Activated CD4-positive, alpha-beta T cell treated with anti-CD3 and anti-CD28 coated beads for 24 hours (primary cell): ENCODE measurements at places on chromosomes 12 and 14.

DNA sequence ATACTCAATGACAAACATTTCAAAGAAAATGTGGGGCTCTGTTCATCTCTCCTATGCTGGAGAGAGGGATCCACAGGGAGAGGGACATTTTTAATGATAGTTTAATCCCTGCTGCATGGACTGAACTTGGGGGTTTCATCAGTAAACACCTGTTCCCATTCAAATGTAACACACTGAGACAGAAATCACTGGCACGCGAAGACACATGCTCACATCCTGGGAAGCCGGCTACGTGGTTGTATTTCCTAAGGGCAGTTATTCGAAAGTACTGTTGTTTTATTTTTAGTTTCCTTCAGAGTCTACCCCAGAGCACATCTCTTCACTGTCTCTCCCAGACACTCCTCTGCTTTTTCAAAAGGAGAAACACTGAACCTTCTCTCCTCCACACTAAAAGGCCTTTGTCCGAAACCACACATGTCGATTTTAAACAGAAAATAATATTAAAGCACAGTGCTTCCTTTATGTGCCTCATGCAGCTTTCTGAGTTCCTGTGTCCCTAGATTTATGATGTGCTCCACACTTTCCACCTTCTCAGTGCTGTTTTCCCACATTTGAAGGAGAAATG lies 52.8 kb downstream of the PTHLH start:
- DNase-seq = no peak

- DNase-seq = no peak
Measured at GRCh38 chr12:2198005-2198501, 145.3 kb downstream of the CACNA1C start.

DNA sequence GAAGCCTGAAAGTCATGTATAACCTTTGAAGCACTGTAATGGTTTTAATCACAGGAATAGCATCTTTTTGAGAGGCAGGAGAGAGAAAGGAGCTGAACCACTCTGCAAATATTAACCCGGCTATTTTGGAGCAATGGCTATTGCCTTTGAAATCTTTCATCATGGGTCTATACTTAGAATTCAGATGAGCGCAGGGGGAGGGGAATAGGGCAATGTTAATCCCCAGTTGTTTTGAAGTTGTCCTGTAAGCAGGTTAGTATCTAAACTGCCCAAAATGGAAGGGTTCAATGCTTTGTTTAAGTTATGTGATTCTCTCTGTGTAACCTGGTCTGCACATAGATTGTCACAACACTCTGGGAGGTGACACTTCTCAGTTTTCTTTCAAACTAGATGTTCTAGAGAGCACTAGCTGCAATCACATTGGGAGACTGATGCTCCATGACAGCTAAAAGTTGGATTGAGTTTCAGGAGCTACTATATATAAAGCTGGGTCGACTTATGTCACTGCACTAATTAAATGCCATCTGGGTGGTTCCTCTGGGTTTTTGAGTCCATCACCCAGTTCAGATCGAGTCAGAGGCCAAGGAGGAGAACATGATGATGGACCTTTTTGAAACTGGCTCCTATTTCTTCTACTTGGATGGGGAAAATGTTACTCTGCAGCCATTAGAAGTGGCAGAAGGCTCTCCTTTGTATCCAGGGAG lies at the start of gene MYF6:
MYF6 (plus strand) TSS at position 509 of the 704 bp plus-strand sequence; CDS start at position 595, 86 bp downstream.
- DNase-seq = no peak

DNA sequence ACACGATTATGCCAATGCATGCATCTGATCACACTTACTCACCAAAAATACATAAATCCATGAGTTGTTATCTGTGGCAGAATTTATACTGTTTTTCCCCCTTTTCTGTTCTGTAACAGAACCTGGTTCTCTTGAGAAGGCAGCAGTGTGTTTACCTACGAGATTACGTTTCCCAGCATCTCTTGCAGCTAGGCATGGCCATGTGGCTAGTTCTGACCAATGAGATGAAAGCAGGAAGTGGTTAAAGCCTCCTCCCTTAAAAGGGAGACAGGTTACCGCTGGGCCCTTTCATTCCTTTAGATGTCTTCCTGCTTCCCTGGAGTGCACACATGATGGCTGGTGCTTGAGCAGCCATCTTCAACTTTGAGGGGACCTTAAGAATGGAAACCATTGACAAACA lies 11.7 kb upstream of the ASPG start:
- no peak for DNase-seq

DNA sequence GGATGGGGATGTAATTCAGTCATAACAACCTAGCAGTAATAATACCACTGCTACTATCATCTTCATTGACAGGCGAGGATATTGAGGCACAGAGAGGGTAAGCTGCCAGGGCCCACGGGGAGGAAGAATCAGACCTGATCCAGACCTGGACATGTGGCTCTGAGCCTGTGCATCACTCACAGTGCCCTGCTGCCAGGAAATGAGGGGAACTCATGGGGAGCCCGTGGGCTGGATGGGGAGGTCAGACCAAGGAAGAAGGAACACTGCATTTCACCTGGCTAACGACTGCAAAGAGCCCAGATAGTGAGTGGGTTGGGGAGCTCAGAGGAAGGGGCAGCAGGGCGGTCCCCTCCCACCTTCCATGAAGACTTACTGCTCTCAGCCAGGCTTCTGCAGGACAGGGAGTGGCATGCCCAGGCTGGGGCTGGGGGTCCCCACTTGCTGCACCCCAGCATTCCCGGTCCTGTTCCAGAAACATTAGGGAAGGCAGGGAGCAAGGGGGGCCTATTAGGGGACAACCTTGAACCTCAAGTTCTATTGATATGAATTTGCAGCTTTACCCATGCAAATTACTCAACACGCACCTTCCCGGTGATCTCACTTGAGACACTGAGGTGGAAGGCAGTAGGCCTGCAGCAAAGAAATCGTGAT lies 37.7 kb downstream of the CALM1 start:
- DNase-seq = no peak

GRCh38 chr12:117994551-117995438 lies 21.7 kb upstream of the RFC5 start:
- DNase-seq = no peak

DNA sequence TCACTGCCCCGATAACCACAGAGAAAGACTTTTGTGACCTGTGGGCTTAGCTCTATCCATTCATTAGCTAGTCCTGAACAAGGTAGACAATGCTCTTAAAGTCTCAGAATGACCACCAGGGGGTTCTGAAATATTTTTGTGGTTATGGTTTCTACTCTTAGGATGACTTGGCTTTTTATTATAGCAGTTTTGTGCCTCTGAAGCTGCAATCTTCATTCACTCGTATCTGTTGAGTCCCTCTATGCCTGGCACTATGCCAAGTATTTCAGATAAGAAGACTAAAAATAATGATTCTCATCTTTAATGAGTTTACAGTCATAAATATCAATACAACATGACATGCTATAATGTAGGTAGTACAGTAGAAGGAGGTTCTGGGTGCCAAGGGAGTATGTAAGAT lies 130.8 kb upstream of the TRHDE start:
- DNase-seq = no peak

DNA sequence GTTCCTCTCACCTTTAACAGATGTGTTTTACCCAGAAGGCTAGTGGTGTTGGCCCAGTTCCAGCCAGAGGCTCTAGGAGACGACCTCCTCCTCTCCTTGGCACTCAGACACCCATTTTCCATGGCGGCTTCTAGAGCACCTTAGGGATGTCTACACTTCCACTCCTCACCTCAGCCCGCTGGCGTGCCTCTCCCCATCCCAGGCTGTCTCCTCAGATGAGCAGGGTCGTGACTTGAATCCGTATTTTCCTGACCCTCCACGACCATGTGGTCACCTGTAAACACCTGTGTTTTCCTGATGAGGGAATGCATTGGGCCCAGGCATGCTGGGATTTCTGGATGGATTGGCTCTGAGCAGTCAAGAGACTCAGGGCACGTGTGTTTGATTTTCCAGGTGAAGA lies 21.8 kb upstream of the RIN3 start:
- DNase-seq = no peak

DNA sequence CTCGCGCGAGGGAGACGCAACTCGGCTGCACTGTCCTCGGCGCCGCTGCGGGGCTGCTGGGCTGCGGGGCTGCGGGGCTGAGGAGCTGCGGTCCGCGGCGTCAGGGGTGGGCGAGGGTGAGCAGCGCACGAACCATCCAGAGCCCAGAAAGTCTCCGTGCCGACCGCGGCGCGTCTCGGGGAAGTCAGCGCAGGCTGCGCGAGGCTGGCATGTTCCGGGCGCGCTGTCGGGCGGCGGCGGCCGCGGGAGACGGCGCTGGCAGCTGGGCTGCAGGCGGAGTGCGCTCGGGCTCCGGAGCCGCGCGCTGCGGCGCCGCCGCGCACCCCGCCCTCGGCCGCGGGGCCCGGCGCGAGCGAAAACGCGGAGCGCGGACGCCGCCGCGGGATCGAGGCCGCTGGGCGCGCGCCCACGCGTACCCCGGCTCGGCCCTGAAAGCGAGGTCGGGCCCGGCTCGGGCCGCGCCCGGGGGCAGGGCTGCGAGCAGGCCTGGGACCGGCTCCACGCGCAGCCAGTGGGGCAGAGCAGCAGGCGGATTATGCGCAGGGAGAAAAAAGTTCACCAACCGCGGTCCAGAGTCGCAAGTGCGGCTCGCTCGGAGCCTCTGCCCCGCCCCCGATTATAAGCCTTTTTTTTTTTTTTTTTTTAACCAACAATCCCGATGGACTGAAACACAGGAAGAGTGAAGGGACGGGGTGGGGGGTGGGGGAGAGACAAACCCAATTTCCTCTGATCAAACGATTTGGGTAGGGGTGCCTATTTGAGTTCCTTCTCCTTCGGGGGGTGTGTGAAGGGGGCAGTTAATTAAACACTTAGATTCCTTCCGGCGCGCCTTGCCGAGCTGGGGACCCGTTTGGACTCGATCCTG lies at the start of gene PRICKLE1:
PRICKLE1 (minus strand) TSS at position 282 of the 865 bp plus-strand sequence. CDS start 117,230 bp downstream, outside the sequence.
- DNase-seq = no peak

DNA sequence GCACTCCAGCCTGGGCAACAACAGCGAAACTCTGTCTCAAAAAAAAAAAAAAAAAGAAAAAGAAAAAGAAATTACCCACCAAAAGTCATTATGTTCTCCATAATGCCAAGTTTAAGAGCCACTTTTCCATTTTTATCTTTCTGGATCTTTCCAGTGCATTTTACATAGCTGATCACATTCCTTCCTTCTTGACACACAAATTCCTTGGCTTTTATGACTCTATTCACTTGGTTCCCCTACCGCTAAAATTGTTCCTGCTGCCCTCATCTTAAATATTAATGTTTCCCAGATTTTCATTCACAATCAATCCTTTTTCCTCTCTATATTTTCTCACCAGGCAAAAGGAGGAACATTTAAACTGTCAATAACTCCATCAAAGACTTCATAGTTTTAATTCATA lies 20.2 kb downstream of the KLHL28 start:
- DNase-seq = no peak

DNA sequence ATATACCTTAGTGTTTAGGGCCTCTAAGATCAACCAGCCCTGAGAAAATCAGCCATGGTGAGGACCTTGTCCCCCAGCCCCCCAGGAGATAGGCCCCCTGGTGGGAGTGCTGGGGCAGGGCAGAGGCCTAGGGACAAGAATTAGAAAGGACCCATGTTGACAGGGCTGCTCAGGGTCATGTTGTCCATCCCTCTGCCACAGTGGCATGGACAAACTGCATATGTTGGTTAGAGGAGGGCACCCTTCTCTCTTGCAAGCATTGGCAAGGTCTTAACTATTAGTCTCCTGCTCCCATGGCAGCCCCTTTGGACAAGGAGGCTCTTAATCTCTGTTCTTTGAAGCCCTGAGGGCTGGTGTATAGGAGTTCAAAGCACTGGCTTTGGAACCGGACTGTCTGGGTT lies 755 bp upstream of the PTPN6 start:
- no peak for DNase-seq

- DNase-seq = no peak
Measured at GRCh38 chr12:131092901-131093603, 139.3 kb downstream of the ADGRD1 start.

GRCh38 chr12:94604366-94604698 lies 46.0 kb downstream of the TMCC3 start:
- no peak for DNase-seq

- no peak for DNase-seq
Measured at GRCh38 chr12:68510397-68510796, 100.3 kb upstream of the RAP1B start.

DNA sequence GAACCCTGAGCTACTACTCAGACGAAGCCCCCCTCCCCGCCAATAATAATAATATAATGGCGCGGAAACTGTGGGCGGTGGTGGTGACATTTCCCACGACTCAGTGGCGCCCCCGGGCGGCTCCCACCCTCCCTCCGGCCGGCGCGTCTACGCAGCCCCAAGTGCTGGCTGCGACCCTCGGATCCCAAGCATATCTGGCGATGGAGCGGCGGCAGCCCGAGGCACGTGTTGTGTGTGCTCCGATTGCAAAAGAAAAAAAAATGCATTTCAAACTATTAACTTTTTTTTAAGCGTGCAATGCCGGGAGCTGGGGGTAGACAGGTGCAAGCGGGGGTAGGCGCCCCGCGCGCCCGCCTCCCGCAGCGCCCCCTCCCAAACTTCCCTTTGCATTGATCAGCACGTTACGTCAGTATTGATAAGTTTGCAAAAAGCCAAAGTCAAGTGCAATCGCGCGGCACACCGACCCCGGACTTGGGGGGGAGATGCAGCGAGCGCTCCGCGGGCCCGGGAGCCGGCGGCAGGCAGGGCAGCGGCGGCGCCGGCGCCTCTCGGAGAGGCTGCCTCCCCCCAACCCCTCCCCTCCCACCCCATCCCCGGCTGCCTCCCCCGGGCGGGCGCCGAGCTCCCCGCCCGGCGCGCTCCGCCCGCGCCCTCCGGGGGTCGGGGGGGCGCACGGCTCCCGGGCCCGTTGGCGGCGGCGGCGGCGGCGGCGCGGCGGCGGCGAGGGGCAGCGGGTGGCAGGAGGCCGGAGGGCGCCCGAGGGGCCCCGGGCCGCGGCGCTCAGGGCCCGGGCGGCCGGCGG lies 113.1 kb upstream of the MYL2 start:
- DNase-seq = no peak

DNA sequence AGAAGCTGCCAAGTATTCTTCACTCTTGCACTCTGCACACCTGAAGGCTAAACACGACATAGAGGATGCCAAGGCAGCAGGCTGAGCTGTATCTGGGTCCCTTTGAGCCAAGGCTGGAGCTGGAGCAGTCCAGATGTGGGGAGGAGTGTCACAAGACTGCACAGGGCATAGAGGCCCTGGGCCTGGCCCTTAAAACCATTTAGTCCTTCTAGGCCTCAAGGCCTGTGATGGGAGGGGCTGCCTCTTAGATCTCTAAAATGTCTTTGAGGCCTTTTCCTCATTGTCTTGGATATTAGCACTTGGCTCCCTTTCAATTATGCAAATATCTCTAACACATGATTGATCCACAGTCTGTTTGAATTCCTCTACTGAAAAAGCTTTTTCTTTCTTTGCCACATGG lies 28.0 kb upstream of the C14orf132 start:
- DNase-seq = no peak

DNA sequence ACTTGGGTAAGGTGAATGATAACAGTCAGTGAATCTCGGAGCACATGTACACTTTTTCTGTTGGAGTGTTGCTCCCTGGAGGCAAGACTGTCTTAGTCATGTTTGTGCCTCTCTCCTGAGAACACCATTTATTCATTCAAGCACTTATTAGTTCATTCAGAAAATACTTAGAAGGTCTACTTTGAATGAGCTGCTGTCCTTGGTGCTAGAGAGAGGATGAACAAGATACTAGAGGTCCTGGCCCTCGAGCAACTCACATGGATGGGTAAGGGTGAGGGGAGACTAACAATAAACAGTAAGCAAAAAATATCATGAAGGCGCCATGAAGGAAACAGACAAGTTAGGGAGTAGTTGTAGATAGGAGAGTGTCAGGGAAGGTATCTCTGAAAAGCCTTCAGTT lies 17.1 kb upstream of the SAMD4A start:
- DNase-seq = no peak
